ENCODE measurements at places on chromosomes 12 and 14. TPM values are rescaled to one million over a fixed set of nuclear protein-coding genes. Genes with fewer than 3 reads are reported as not detected.

INHBC gene
- polyA plus RNA-seq, result not detected

ENDOU gene
- not detected for polyA plus RNA-seq

CEP170B gene
- polyA plus RNA-seq, result 0.87 TPM

KRT3 gene
- not detected for polyA plus RNA-seq

NIN gene
- 6.5 TPM for polyA plus RNA-seq

CPNE6 gene
- 30.4 TPM for polyA plus RNA-seq

CCDC60 gene
- polyA plus RNA-seq, result not detected

NDUFA9 gene
- 438 TPM for polyA plus RNA-seq

CISTR gene
- not detected for polyA plus RNA-seq

DNAJC22 gene
- polyA plus RNA-seq, result not detected

KCNC2 gene
- polyA plus RNA-seq, result not detected

SVOP gene
- 2.7 TPM for polyA plus RNA-seq
